ENCODE measurements at places on chromosomes 4 and X. TPM values are rescaled to one million over a fixed set of nuclear protein-coding genes. Genes with fewer than 3 reads are reported as not detected.

- DNase-seq, result no peak
Measured at GRCh38 chr4:3288571-3289094, 4.2 kb upstream of the RGS12 start.

- DNase-seq, result no peak
Measured at GRCh38 chr4:56305390-56305789, 81.9 kb downstream of the AASDH start.

GRCh38 chr4:153019906-153020305, 83.8 kb downstream of the FHDC1 start:
- DNase-seq, result no peak

DNA sequence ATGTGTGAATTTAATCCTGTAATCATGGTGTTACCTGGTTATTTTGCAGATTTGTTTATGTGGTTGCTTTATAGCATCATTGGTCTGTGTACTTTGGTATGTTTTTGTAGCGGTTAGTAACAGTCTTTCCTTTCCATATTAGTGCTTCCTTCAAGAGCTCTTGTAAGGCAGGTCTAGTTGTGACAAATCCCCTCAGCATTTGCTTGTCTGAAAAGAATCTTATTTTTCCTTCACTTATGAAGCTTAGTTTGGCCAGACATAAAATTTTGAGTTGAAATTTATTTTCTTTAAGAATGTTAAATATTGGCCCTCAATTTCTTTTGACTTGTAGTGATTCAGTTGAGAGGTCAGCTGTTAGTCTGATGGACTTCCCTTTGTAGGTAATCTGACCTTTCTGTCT, 1096.1 kb upstream of the SLIT2 start:
- no peak for DNase-seq

DNA sequence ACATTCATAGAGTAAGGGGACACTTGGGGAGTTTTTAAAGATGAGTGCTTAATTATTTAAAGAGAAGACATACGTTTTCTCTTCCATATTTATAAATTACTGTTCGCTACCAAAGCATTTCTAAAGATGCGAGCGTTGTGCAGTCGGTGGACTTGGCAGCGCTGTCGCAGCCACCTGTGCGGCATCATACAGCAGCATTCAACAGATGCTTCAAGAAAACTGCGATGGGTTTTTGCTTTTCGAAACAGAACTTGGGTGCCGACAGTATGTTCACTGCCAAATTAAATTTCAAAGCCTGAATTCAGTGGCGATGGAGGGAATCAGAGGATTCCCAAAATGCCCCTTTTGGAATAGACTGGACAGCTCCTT, 1.6 kb upstream of the HTR2C start:
- DNase-seq, result no peak

DNA sequence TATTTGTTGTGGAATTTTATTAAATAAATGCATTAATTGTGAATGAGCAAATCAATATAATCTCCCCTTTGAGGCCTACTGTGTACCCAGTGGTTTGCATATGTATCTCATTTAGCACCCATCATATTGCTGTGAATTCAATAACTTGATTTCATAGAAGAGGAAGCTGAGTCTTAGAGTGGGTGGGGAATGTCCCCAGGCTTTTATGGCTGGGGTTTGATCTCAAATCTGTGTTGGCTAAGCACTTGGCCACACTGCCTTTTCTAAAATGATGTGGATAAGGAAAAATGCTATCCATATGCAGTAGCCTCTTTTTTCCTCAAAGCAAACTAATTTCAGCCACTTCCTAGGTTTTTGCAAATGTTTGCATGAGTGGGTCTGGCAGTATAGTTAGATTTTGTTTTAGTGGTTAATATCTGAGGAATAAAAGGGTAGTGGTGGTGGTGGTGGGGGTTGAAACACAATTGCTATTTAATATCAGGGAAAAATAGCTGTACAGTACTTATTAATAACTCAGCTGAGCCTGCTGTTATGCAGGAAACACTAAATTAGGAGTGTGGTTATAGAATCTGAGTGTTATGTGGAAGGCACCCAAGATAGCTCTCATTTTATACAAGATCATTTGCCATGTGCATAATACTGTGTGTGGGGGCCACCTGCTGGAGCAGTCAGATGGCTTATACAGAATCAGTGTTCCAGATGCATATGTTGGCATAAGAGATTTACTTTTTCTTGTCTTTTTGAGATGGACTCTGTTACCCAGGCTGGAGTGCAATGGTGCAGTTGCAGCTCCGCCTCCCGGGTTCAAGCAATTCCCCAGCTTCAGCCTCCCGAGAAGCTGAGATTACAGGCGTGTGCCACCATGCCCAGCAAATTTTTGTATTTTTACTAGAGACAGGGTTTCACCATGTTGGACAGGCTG, 108.0 kb downstream of the TMEM131L start:
- DNase-seq, result peak; percentile 58

GRCh38 chr4:4247696-4248028, 361 bp downstream of the TMEM128 start:
- DNase-seq, result no peak

DNA sequence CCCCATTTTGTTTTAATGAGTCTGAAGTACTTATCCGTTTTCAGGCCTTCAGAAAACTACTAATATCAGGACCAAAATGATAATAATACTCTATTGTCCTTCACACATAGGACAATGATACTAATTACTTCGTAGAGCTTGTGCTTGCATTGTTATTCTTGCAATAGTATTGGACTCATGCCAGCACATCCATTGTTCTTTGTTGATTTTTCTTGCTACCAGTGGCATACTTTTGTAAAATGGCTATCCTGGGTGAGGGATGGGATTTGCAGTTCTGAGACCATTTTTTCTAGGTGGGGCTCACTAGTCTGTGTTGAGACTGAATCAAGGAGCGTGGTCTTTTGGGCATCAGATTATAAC, 195.3 kb downstream of the MAML3 start:
- DNase-seq, result no peak

GRCh38 chrX:63128509-63128908, 222.6 kb downstream of the SPIN4 start:
- DNase-seq, result no peak

DNA sequence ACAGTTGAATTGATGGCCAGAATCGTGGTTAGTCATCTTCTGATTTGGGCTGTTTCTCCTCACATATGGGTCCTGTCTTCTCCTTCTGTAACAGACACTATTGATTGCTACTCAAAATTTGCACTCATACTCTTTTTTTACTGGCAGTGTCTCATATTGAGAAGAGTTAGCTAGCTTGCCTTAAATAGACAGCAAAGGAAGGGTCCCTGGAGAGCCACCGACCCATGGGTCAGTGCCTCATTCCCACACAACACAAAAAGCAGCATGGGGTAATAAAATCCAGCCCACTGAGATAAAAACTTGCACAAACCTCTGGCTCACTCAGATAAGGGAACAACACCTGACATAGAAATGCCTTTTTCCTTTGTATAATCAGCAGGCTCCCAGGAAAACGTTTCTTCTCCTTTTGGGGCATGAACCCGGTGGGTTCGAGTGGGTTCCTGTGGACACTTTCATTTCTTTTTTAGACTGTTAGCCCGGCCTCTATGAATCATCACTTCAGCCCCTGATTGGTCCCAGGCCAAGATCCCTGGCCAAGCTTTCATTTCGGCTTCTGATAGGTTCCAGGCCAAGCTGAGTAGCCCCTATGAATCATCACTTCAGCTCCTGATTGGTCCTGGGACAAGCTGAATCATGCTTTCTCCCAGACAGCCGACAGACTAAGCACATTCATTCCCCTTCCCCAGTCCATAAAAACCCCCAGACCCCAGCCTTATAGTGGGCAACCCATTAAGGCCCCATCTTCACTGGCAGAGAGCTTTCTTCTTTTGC, 408.1 kb downstream of the DCAF12L2 start:
- DNase-seq, result no peak

DNA sequence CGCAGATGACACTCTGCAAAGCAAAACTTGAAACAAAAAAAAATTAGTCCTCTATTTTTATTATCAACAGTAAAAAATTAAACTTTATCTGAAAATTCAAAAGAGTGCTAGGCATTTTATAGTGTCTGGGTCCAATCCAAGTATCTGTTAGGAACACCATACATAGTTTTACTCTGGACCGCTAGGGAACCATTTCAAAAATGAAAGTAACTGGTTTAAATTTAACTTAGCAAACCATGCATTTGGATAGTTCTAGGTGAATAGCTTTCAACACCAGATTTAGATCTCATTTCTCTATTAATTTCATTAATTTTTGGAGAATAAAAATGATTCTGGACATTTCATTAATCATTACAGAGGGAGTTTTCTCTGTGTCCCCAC, 1.2 kb downstream of the KLKB1 start:
- DNase-seq, result no peak

DNA sequence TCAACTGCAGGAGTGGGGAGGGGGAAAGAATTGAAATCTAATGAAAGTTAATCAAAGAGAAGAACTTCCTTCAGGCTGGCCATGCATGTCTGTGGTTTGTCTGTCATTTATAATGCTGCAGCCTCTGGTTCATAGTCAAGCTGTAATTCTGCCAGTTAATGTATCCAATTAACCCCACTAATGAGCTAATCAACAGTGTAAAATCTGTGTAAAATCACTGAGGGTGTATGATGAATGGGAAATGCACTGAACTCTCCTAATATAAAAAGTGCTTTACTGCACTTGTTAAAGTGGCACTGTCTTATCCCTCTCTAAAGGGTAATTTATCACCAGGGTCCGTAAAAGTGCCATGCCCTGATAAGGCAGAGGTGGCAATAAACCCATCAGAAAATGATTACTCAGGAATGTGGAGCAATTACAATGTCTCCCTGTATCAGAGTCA, 798.1 kb downstream of the PDHA2 start:
- no peak for DNase-seq

GRCh38 chr4:96983830-96984229, 1143.9 kb downstream of the PDHA2 start:
- no peak for DNase-seq

DNA sequence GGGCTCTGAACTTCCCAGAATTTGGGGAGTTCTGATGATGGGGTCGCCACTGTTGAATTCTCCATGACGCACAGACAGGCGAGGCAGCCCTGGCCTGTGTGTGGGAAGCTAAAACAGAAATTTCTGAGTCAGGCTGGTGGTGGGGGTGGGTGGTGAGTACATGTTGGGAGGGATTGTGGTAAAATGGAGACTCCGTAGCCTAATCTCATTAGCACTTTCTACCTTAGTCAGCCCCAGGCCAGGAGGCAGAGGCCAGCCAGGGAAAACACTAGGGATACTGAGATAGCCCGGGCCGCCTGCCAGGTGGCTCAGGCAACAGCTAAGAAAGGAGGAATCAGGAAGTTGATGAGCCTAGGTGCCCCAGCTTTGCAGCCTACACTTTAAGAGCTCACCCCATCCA, 39.3 kb upstream of the NHSL2 start:
- DNase-seq, result no peak

DNA sequence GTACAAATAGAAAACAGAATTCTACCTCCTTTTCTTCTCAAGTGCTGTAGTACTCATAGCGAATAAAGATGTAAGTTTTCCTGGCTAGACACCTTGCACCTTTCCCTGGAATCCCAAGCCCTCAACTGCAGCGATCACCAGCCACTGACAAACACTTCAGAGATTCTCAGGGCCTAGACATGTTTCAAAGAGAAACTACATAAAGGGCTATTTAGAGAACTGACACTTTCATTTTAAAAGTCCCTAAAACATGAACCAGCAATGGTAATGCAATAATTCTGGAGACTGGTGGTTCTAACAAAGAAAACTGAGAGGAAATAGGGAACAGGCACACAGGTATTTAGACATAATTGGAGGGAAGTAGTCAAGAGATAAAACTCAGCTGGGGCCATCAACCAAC, 35.7 kb downstream of the FANCB start:
- no peak for DNase-seq

DNA sequence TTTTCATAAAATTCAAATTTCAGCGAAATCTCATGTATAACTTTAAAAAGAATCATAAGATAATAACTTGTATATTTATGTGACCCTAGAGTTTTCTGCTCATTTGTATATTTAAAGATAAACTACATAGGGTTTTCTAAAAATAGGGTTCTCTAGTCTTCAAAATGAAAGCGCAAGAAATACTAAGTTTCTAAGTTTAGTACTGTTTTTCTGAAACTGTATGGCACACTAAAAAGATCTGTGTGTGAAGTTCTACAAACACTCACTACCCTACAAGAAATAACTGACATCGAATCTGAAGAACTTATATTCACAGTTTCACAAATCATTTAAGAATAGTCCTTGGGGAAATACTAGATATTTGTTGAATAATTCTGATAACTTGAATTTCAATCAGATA, 38.7 kb upstream of the NDST4 start:
- DNase-seq, result no peak

- no peak for DNase-seq
Measured at GRCh38 chr4:76234679-76235044, 16.9 kb upstream of the FAM47E start.

DNA sequence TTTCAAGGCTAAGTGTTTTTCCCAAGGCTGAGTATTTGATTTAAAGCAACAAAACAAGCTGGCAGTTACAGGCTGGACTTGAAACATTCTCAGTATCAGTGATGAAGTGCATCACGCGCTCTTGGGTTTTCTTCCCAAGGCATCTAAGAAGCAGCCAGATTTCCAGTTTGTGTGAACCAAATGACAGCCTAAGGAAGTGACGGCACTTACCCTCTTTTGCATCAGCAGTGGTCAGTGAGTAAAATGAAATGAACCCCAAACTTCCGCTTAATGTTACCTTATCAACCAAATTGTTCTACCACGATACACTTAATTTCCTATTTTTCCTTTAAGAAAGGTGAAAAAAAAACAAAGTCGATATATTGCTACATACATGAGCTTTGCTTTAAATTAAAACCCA, 15.8 kb upstream of the GYPE start:
- no peak for DNase-seq

- no peak for DNase-seq
Measured at GRCh38 chr4:61992351-61992750, 792.2 kb downstream of the ADGRL3 start.

GRCh38 chr4:31104577-31104976, 384.4 kb downstream of the PCDH7 start:
- no peak for DNase-seq

Gene NHS
- 2.3 TPM for total RNA-seq

Gene HGFAC
- total RNA-seq, result not detected

Gene CHRDL1
- total RNA-seq, result 0.10 TPM

Gene CT47B1
- not detected for total RNA-seq

Gene PABPC5
- not detected for total RNA-seq

Gene SLC6A14
- 0.46 TPM for total RNA-seq

Gene NOA1
- total RNA-seq, result 23.3 TPM

Gene ALAS2
- total RNA-seq, result not detected

Gene RTL9
- total RNA-seq, result not detected

Gene SCLT1
- total RNA-seq, result 10.8 TPM
